ENCODE measurements at places on chromosomes 6 and 20. TPM values are rescaled to one million over a fixed set of nuclear protein-coding genes. Genes with fewer than 3 reads are reported as not detected.

DST gene
- 225 TPM for total RNA-seq

DNA sequence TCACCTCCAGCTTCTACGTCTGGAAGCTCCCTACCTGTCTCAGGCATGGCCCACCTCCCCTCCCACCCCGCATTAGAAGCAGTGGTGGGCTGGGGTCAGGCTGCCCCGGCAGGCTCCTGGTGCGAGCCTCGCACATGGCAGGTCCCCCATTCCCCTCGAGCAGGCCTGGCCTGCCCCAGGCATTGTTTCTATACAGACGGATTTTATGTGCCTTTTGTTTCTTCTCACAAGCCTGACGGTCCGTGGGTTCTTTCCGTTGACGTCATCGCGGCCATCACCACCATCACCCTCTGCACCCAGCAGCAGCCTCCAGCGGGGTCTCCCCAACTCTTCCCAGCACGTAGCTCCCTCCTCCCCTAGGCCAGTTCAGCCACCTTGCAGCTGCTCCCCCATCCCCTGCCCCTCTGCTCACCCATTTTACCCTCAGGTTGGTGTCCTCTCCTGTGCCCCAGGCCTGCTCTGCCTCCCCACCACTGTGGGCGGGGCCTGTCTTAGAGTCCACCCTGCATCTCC is 4.6 kb downstream of the CST7 start:
- no peak for DNase-seq

- DNase-seq, result no peak
Observed at GRCh38 chr6:115630424-115631024, 430.2 kb downstream of the FRK start.

GRCh38 chr6:75275067-75275466 is 9.5 kb downstream of the TMEM30A start:
- no peak for DNase-seq

Data from left ventricle myocardium superior (tissue), 1 donor.